ENCODE measurements at places on chromosomes 1 and 21. TPM values are rescaled to one million over a fixed set of nuclear protein-coding genes. Genes with fewer than 3 reads are reported as not detected.

DNA sequence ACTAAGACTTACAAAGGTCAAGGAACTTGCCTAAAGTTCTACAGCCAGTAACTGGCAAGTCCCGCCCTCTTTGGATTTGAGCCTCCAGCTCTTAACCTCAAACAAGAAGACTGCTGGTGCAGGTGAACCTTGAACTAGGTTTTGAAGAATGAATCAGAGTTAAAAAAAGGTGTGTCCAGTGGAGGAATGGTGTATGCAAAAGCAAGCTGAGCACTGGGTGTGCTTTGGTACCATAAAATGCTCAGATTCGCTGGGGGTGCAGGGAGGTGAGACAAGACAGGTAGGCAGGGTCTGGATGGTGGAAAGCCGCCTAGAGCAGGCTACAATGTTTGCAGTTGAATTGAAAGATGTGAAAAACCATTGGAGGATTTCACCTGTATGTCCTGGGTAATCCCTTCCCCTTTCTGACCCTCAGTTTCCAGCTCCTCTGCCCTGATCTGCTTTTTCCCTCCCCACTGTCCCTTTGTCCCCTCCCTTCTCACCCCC, 39.8 kb downstream of the FOXD2 start:
- no peak for DNase-seq

GRCh38 chr1:116277840-116278540, 95.1 kb upstream of the ATP1A1 start:
- no peak for DNase-seq

DNA sequence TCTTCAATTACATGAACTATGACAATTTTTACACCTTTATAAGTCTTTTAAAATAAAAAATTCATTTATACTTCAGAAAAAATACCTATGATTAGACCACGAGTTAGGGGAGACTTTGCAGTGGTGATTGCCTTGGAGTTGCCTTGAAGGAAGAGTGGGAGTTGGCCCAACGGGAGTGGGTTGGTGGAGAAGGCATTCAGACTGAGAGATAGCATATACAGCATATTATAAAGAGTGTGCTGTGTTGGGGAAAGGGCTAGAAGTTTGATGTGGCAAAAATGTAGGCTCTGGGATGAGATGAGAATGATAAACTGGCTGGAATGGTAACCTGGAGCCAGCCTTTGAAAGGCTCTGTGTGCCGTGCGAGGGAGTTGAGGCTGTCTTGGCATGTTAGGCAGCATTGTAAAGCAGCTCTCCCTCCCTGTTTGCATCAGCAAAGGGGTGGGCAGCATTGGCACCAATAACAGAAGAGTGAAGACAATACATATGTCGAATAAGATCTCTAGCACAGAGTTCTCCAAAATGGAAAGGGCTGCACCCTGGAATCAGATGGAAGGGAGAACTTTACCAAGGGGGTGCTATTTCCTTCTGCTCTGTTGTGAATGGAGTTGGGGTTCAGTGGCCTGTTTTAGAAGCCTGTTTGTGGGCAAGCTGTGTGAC, 24.4 kb downstream of the MPZL1 start:
- DNase-seq = no peak

GRCh38 chr1:191155178-191155577, 677.5 kb upstream of the BRINP3 start:
- no peak for DNase-seq

GRCh38 chr1:56417646-56418045, 161.7 kb downstream of the PLPP3 start:
- no peak for DNase-seq

The FYB2 gene
- polyA plus RNA-seq = 0.22 TPM

The PLA2G2C gene
- polyA plus RNA-seq = not detected

The TFF2 gene
- polyA plus RNA-seq = not detected

The CLK2 gene
- polyA plus RNA-seq = 17.4 TPM

The RGS13 gene
- 0.15 TPM for polyA plus RNA-seq

The RHCE gene
- 0.17 TPM for polyA plus RNA-seq

The ROR1 gene
- 2.9 TPM for polyA plus RNA-seq

- DNase-seq = no peak
Observed at GRCh38 chr1:233025567-233025966, 75.2 kb downstream of the NTPCR start.

- no peak for DNase-seq
Observed at GRCh38 chr1:24980836-24981630, 51.0 kb upstream of the RUNX3 start.

The CHAF1B gene
- polyA plus RNA-seq = 0.46 TPM

The MCOLN2 gene
- polyA plus RNA-seq = 0.01 TPM

DNA sequence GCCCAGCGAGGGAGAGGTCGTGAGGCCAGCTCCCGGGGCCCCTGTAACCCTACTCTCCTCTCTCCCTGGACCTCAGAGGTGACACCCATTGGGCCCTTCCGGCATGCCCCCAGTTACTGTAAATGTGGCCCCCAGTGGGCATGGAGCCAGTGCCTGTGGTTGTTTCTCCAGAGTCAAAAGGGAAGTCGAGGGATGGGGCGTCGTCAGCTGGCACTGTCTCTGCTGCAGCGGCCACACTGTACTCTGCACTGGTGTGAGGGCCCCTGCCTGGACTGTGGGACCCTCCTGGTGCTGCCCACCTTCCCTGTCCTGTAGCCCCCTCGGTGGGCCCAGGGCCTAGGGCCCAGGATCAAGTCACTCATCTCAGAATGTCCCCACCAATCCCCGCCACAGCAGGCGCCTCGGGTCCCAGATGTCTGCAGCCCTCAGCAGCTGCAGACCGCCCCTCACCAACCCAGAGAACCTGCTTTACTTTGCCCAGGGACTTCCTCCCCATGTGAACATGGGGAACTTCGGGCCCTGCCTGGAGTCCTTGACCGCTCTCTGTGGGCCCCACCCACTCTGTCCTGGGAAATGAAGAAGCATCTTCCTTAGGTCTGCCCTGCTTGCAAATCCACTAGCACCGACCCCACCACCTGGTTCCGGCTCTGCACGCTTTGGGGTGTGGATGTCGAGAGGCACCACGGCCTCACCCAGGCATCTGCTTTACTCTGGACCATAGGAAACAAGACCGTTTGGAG, 23.7 kb upstream of the TNFRSF1B start:
- DNase-seq = peak; percentile 43

GRCh38 chr1:111227434-111227833, at the start of gene CHI3L2:
TSS of gene CHI3L2 (plus strand) at chr1:111227713. CDS start at chr1:111227730, 17 bp downstream.
- no peak for DNase-seq

- no peak for DNase-seq
Observed at GRCh38 chr1:169064103-169064502, 42.4 kb upstream of the ATP1B1 start.

The SMCP gene
- not detected for polyA plus RNA-seq

- DNase-seq = no peak
Observed at GRCh38 chr21:26116456-26117011, 54.0 kb downstream of the APP start.

DNA sequence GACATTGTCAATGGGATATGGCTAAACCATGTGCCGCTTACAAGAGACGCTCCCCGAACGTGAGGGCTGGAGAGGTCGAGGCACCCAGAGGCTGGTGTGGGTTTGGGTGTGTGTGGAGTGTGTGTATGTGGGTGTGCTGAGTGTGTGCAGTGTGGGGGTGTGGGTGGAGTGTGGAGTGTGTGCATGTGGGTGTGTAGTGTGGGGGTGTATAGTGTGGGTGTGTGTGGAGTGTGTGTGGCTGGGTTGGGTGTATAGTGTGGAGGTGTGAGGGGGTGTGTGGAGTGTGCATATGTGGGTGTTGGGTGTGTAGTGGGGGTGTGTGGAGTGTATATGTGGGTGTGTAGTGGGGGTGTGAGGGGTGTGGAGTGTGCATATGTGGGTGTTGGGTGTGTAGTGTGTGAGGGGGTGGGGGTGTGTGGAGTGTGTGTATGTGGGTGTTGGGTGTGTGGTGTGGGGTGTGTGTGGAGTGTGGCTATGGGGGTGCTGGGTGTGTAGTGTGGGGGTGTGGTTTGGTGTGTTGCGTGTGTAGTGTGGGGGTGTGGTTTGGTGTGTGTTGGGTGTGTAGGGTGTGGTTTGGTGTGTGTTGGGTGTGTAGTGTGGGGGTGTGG, 42.2 kb downstream of the SLC19A1 start:
- no peak for DNase-seq

The SYCP1 gene
- polyA plus RNA-seq = not detected

The CACNA1S gene
- not detected for polyA plus RNA-seq

- DNase-seq = no peak
Observed at GRCh38 chr21:29481081-29481480, 182.4 kb downstream of the BACH1 start.

DNA sequence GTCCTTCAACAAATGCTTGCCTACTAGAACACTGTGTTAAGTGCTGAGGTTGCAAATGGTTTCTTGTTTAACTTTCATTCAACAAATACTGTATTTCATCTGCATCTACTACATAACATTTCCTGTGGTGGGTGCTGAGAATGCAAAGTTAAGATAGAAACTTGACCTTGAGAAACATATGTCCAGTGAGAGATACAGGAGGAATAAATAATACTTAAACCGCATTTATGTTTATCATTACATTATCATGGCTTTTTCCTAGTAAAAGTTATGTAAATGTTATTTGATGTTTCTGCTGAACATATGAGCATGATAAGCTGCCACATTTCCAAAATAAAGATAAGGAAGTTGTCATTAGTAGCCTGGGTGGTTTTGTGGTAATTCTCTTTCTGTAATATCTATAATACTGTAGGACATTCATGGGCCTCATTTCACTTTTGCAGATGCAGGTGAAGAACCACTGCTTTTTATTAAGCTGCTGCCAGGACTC, 590.4 kb downstream of the PLPP3 start:
- DNase-seq = no peak

DNA sequence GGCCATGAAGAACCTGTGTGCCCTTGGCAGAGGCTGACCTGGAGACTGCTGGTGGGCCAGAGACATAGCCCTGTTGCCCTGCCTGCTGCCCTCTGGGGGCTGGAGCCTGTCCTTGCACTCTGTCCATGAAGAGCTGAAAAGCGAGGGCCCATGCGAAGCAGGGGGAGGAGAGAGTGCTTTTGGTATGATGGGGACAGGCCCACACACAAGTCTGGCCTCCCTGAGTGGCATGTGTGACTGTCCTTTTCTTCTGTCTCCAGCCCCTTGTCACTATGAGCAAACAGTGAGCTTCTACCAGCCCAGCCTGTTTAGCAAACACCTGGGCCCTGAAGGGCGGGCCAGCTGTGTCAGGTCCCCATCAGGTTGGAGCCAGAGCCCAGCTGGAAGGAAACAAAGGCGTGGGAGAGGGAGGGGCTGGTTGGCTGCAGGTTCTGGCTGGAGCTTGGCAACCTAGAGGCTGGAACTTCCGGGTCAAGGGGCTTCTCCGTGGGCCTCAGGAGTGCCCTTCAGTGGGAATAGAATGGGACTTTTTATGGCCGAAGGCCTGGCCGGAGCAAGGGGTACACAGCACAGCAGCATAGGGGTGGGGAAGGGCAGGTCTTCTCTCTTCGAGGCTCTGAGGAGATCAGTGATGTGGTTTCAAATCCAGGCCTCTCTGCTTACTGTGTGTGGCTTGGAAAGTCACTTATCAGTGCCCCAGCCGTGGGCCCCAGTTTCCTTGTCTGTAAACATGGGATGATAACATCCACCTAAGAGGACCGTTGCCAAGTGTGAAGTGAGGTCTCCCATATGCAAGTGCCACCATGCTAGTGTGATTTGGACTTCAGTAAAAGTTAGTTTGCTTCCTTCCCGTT, 14.3 kb downstream of the QSOX1 start:
- no peak for DNase-seq

DNA sequence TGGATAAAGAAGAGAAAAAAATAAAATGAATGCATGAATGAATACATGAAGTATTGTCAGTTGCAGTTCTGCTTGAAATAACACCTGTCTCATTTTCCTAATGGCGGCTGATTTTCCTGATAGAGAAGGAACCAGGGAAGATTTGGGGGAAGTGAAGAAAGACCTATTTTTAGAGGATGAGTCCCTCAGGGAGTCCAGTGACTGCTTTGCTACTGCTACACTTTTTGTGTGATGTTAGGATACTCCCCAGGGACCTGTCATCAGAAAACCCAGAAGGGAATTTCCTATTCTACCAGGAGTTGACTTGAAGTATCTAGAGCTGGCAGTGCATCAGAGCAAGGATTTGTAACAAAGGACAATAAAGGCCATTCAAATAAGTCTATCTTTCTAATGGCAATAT, 114.8 kb downstream of the MAB21L3 start:
- no peak for DNase-seq
